ENCODE measurements at places on chromosomes 1 and 21.
A peak's percentile ranks its signal among the peaks of the same experiment; 100 is the strongest.

DNA sequence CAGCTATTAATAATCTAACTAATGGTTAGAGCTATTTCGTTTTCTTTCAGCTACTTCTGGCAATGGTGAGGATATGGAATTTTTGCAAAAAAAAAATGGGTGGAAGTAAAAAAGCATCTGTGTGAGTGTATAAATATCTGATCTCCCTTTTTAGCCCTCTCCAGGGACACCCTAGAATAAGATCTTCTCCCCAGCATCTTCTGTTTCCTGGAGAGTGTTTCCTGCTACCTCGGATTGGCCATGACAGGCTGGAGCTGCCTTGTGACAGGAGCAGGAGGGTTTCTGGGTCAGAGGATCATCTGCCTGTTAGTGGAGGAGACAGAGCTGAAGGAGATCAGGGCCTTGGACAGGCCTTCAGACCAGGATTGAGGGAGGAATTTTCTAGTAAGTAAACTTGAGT is 23.8 kb downstream of the HSD3B2 start:
- no peak for DNase-seq

DNA sequence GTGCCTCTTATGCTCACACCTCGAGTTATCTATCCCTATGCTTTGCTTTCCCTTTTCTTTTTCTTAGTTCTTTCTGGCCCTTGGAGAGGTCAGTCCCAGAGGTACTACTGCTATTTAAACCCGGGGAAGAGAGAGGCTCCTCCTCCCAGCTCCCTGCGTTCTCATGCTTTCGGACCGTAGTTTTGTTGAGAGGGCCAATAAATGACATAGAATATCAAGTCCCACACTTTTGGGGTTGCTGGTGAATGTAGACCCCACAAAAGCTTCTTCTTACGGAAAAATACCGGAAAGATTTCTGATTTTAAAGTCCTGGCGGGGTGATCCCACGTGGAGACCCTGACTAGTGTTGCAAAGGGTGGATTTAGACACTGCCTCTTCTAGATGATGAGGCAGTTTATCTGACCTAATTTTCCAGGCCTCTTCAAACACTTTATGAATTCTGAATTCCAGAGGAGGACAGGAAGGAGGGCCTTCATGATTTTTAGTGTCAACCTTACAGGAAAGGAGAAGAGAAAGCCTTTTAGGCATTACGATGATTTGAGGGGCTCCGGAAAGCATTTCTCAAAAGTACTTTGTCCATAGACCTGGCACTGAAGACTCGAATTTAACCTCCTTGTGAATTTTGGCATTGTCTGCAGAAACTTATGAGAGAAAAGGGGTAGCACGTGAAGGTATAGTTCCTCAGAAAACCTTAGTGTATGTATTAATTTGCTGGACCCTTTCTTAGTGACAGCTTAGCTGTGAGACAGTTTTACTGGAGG is 694 bp downstream of the TMEM167B start:
- DNase-seq, result no peak

DNA sequence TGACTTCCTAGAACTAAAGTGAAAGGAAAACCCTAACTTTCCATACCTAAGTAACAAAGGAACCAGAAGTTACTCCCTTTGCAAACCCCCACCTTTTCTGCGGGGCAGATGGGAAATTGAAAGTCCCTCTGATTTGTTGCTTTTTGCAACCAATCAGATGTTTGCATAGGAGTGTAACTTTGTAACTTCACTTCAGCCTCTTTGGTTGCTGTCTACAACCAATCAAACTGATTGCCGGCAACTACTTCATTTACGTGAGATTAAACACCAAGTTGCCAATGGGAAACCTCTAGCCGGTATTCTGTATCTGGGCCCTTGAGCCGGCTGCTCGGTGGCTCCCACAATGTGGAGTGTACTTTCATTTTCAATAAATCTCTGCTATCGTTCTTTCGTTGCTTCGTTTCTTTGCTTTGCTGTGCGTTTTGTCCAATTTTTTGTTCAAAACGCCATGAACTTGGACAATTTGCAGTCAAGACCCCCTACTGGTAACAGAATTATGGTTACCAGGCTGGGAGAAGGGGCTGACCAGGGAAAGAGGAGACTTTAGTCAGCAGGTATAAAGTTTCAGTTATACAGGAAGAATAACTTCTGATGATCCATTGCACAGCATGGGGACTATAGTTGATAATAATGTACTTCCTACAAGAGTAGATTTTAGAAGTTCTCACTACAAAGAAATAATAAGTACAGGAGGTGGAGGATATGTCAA is 69.2 kb upstream of the RGS2 start:
- no peak for DNase-seq

DNA sequence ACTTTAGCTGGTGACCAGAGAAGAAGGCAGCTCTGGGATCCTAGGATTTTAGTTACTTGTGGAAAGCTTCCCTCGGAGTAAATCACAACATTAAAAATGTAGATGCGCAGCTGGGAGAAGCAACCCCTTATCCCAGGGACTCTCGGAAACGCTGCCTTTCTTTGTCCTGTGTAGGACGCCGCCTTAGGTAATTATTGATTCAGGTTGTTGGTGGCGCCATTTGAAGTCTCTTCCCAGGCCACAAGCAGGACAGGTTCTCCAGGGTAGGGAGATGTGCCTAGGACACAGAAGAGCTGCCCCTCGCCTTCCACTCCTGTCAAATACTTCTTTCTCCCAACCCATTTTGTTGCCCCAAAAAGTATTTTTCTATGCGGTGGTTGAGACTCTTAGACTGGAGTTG is 10.3 kb downstream of the SLC37A1 start:
- DNase-seq, result no peak

DNA sequence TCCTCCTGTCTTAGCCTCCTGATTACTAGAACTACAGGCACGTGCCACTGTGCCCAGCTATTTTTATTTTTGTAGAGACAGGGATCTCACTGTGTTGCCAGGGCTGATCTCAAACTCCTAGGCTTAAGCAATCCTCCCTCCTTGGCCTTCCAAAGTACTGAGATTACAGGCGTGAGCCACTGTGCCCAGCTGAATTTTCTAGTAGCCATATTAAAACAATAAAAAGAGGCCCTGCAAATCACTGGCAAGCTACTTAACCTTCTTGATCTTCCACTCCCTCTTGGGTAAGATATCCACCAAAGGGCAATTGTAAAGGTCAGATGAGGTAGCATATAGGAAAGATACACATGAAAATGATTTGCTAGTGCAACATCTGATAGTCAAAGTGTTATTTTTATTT is 65.6 kb upstream of the SRSF10 start:
- DNase-seq, result no peak

GRCh38 chr1:3883194-3883925 is 16.7 kb downstream of the C1orf174 start:
- DNase-seq, result no peak

- no peak for DNase-seq
These were observed 3.2 kb downstream of the PSRC1 start for GRCh38 chr1:109279615-109280278.

DNA sequence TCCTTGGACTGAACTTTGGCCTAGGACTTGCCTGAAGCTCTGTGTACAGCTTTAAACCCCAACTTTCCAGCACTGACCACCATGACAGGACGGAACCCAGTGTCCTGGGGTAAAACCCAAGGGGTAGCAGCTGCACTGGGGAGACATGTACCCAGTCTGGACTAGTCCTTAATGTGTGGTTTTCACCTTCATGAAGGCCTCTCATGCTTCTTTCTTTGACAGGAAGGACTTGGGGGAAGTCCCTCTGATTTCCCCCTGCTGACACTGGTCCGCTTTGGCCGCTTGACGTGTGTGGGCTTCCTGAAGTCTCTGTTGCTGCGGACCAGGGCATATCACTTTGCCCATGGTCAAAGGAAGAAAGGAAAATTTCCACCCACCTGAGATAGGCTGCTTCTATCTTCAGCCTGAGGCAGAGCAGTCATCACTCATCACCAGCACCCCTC is 66.3 kb upstream of the PRDX6 start:
- no peak for DNase-seq

- DNase-seq, result peak; percentile 55
These were observed 953 bp downstream of the TRIM46 start for GRCh38 chr1:155174324-155175280.

GRCh38 chr1:39396671-39397070 is 94.8 kb upstream of the BMP8A start:
- DNase-seq, result no peak

DNA sequence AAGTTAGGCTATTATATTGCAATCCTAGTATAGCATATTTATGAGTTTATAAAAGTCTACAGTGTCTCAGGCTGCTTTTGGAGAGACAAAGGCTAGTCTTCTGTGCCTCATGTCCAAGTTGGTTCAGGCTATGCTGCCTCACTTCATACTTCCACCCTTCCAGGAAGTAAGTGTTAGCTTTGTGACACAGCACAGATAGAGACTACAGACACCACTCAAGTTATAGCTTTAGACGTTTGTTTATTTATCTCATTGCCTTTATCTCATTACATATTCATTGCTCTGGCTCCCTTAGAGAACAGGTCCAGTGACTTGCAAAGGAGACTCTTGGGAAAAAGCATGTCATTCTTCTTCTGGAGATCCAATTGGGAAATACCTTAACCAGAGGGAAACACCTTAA is 22.6 kb upstream of the GBP4 start:
- no peak for DNase-seq

DNA sequence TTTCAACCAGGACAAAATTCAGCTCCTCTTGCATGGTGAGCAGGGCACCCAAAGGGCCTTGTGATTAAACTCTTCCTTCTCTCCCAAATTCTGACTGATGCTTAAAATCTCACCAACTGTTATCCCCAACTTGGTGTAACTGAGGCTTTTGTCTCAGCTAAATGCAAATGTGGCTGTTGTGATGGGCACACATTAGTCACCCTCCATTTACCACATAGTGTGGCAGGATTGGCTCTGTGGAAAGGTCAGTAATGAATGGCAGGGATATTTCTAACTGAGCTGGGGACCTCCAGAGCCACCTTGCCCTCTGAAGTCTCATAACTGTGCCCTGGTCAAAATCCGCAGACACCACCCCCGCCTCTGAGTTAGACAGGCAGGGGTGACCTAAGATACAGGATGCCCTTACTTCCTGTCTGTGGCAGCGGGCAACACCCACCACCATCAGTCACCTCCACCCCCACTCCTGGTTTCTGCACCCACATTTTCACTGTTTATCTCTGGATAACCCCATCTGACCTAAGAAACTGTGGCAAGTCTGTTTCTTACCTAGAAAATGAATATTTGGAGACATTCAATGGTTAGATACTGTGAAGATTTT is 25.4 kb upstream of the RGS16 start:
- DNase-seq, result peak; percentile 71

- peak; percentile 56 for DNase-seq
These were observed 43.0 kb downstream of the JAK1 start for GRCh38 chr1:64923294-64923718.

GRCh38 chr1:44406737-44407429 is 1.8 kb downstream of the RNF220 start:
- DNase-seq, result peak; percentile 5

DNA sequence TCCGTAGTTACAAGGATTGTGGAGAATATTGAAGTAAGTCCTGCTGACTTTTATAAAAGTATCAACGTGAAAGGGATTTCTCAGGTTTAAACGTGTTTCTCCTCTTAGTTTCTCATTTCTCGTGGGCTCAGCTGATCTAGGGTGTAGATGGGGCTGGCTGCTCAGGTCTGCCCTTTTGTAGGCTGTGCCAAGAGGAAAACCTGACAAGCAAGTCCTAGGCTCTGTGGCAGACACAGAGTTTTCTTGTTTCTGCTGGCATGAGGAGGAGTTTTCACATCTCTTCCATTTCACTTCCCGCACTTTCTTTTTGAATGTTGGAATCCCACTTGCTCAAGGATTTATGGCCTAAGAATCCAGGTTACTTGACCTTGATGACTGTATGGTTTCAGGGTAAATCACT is 14.8 kb downstream of the VPS13D start:
- no peak for DNase-seq

GRCh38 chr1:36557041-36558000 is 74.6 kb upstream of the CSF3R start:
- no peak for DNase-seq

DNA sequence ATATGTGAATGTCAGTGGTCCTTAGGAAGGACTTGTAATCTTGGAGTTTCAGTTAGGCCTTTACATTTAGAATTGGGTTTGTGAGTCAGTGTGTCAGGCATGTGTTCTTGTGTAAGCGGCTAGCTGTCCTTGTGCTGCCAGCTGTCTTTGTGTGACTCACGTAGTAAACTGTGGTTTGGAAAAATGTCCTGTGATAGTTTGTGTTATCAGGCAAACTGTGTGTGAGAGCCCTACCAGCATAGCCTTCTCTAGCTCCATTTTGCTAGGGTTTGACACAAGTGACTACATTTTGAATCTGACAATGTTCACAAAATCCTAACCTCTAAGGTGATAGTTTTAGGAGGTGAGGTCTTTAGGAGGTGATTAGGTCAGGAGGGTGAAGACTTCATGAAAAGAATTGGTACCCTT is 6.9 kb upstream of the SLC35D1 start:
- DNase-seq, result no peak

DNA sequence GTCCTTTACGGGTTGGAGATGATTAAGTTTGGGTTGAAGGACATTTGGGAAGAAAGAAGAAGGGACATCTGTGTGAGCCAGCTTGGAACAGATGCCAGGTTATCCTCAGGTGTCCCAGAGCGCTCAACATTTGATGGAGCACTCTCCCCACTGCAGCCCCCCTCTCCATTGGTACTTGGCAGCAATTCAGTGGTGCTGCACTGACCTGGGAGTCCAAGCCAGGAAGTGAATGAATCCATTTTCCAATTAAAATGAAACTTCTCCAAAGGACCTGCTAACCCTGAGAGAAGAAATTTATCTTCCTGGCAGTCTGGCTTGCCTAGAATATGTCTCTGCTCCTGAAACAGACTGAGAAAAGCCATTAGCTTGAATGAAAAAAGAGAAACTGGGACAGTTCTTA is 67.1 kb downstream of the FGGY start:
- no peak for DNase-seq

DNA sequence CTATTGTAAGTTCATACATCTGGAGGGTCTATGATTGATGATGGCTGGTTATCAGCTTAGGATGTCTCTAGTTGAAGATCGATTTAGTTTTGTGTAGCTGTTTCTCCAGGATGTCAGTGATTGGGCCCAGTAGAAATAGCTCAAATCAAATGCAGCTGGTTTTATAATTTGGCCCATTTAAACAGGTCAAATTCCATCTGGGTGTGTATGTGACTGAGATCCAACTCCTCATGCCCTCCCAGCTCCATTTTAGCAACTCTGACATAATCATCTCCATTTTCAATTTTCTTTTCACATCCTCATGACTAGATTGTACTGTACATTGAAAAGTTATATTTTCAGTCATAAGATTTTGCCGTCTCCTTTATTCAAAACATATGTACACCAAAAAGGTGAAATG is 99.2 kb downstream of the TPR start:
- DNase-seq, result no peak

DNA sequence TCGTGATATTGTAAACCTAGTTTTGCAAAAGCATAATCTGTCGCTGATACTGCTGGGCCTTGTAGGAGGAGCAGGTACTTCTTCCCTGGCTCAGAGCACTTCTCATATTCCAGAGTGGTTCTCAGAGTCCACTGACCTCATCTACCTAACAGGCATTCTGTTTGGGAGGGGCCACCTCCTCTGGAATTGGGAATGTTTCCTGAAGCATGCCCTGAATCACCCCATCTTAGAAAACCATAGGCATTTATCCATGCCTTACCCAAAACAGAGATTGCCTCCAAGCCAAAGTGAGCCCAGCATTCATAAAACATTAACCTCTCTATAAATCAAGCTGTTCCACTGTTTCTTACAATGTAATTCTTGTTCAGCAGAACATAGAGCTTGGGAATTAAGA is 35.1 kb downstream of the SLC44A3 start:
- no peak for DNase-seq

GRCh38 chr21:41852151-41852928 is 26.8 kb downstream of the PRDM15 start:
- no peak for DNase-seq

GRCh38 chr21:32977216-32977615 is 48.5 kb upstream of the OLIG2 start:
- no peak for DNase-seq

GRCh38 chr1:164635059-164635802 is 76.2 kb downstream of the PBX1 start:
- no peak for DNase-seq

Data from stimulated activated CD4-positive, alpha-beta T cell treated with anti-CD3 and anti-CD28 coated beads, Interleukin-1b, Interleukin-23, amount 100 ng/mL, for 48 hours (primary cell).